Liver (tissue), 10 donors: ENCODE measurements at places on chromosomes 6 and 20. TPM values are rescaled to one million over a fixed set of nuclear protein-coding genes. Genes with fewer than 3 reads are reported as not detected.
A peak's percentile ranks its signal among the peaks of the same experiment; 100 is the strongest.

LZTS3 gene
- 3.7 TPM for polyA plus RNA-seq

PACSIN1 gene
- polyA plus RNA-seq: 0.03 TPM

SLC26A8 gene
- 0.03 TPM for polyA plus RNA-seq

CTAGE9 gene
- not detected for polyA plus RNA-seq

MEP1A gene
- polyA plus RNA-seq: 0.01 TPM

GPR6 gene
- not detected for polyA plus RNA-seq

NEURL2 gene
- polyA plus RNA-seq: 3.7 TPM

- DNase-seq: no peak
Observed at GRCh38 chr20:3557237-3557785, 86.5 kb downstream of the ATRN start.

DNA sequence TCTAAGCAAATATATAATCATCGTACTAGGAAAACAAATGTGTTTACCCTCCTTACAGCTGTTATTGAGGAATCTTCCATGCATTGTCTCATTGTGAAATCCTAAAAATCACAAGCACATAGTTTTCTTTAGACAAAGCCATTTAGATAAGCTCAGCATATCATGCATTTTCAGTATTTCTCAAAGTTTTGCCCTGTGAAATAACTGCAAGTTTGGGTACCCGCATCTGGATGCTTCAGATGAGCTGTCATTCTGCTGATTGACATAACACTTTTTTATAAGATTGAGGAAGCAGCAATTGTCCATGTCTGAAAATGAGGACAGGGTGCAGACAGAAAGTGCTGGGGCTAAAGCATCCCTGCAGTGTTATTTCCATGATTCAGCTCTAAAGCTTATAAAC is 96.2 kb downstream of the IYD start:
- DNase-seq: no peak

- no peak for DNase-seq
Observed at GRCh38 chr6:108093781-108094300, 19.3 kb upstream of the OSTM1 start.

GRCh38 chr6:130050230-130050629 is 31.8 kb downstream of the L3MBTL3 start:
- no peak for DNase-seq

GRCh38 chr20:5843054-5843592 is 92.9 kb downstream of the SHLD1 start:
- DNase-seq: no peak

- DNase-seq: peak; percentile 86
Observed at GRCh38 chr20:37384683-37385174, 38.8 kb downstream of the SRC start.

DNA sequence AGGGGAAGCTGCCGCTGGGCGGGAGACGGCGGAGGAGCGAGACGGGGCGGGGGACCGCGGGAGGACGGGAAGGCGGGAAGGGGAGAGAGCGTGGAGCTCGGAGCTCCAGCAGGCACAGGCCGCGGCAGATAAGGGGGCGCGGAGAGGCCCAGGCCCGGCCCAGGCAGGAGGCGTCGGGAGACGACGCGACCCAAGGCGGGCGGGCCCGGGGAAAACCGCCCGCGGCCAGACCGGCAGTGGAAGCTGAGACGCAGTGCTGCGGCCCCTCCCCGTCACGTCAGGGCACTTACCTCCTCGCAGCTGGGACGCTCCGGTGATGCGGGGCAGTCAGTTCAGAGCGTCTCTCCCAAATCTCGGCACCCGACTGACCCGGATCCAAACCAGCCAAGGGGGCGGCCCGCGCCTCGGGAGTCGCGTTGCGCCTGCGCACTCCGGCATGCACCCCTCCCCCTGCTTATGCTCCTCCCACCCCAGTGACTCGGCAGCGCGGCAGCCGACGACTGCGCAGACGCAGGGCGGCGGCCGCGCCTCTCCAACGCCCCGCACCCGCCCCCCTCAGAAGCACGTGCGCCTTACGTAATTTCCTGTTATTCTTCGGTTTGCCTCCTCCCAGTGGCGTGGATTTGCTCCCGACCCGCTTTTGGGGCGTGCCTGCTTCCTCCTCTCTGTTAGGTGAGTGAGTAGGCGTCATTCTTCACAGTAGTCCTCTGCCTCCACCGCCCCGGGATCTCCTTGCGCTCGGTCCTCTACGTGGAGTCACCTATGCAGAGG is at the start of gene OSER1:
TSS of gene OSER1 (minus strand) at position 366 of the 771 bp plus-strand sequence. CDS start 3,814 bp downstream, outside the sequence.
- peak; percentile 98 for DNase-seq

- DNase-seq: no peak
Observed at GRCh38 chr6:6674872-6675271, 86.4 kb downstream of the LY86 start.
